ENCODE measurements at places on chromosomes 1 and 21. TPM values are rescaled to one million over a fixed set of nuclear protein-coding genes. Genes with fewer than 3 reads are reported as not detected.

- DNase-seq: no peak
These were observed 44.9 kb upstream of the EPHA8 start for GRCh38 chr1:22518379-22518778.

GRCh38 chr1:29259802-29260441 is 23.6 kb downstream of the PTPRU start:
- DNase-seq: peak; percentile 23

DNA sequence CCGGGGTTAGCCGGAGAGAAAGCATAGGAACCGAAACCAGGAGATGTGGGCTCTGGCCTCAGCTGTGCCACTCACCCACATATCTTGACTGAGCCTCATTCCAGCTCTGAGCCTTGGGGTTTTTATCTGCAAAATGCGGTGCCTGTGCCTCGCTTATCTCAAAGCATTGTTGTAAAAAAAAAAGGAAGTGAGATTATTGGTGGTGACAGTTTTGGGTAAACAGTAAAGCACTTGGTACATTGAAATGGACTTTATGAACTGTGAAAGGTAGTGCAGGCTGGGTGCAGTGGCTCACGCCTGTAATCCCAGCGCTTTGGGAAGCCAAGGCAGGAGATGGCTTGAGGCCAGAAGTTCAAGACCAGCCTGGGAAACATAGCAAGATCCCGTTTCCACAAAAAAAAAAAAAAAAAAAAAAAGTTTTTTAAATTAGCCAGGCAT is 3.8 kb downstream of the PTAFR start:
- DNase-seq: peak; percentile 17

- DNase-seq: no peak
These were observed 31.3 kb upstream of the ACTRT2 start for GRCh38 chr1:2989976-2990375.

DNA sequence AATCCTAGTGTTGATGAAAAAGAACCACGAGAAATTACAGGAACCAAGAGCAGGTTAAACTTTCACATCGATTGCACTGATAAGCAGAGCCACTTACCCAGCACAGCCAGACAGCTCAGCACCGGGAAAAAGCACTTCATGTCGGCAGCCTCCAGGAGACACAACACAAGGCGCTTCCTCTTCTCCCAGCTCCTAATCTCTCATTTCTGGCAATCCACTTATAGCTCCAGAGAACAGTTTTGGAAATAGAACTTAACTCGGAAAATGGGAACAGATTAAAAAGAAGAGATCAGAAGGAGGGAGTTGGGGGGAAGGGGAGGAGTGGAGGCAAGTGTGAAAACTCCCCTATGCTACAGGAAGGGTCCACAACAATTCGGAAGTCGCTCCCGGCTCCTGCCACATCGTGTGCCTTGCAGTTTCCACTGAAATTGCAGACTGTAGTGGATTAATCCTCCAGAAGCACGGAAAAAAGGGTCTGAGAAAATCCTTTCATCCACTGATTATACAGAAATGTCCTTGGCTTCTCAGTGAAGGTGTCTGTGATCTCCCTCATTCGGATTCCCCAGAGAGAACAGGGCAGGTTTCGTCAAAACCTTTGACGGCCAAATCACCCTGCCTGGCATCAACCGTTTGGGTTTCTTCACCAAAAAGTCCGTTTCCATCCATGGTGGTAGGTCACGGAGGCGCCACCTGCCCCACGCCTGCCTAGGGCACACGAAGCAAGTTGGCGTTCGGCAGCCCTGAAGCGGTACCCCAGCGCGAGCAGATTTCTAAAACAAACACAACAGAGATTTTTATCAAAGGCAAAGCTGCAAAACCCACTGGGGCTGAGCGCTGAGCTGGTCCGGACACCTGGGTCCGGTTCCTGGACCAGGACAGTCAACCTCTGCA is 1.1 kb downstream of the IGSF3 start:
- DNase-seq: no peak

GRCh38 chr1:40980453-40981121 is 1.1 kb downstream of the CTPS1 start:
- DNase-seq: peak; percentile 50

DNA sequence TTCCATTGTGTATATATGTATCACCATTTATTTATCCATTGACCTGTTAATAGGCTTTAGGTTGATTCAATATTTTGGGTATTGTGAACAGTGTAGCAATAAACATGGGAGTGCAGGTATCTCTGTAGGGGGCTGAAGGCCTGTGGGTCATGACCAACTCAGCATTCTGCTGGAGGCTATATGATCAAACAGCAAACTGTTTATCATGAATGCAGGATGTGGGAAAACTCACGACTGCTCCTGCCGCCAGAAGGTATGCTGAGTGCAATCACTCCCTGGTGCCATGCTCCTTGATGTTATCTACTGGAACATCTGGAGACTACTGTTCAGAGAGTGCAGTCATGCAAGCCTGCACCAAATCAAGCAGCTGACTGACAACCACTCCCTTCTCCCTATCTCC is 275.2 kb downstream of the COL11A1 start:
- no peak for DNase-seq

DNA sequence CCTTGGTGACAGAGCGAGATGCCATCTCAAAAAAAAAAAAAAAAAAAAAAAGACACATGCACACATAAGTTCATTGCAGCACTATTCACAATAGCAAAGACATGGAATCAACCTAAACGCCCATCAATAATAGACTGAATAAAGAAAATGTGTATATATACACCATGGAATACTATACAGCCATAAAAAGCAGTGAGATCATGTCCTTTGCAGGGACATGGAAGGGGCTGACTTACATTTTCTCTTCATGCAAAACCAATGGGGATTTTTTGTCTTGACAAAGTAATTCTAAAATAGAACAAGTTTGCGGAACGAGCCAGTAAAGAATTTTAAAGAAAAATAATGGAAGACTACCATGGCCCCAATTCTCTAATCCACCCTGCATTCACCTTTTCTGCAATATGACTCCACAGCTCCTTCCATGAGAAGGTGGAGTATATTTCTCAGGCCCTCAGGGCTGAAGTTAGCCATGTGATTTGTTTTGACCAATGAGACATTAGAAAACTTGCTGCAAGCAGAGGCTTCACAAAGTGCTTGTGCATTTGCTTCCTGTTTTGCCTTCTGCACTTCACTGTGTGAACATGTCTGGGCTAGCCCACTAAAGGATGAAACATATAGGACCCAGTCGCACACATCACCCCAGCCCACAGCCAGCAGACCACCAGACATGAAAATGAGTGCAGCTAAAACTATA is 78.8 kb upstream of the NR5A2 start:
- DNase-seq: no peak

The DMBX1 gene
- total RNA-seq: not detected

The TBX15 gene
- total RNA-seq: 0.12 TPM

The ETS2 gene
- total RNA-seq: 12.3 TPM

All from T-cell (primary cell).